AML-193 (cell line): ENCODE measurements at places on chromosomes 2 and 18.

DNA sequence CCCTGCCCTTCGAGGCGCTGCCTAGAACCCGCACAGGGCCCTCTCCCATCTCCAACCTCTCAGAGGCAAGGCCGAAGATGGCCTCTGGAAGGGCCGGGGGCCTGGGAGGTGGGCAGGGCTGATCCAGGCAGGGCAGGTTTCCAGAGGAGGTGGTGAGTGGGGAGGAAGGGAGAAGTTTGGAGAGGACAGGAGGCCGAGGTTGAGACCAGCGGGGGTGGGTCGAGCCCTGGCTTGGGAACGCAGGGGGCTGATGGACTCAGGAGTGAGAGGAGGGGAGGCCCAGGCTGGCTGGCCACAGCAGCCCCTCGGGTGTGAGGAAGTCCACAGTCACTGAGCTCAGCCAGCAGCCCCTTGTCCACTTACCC lies 10.5 kb downstream of the CAPN10 start:
- DNase-seq: no peak

GRCh38 chr2:223227338-223227737 lies 175.3 kb downstream of the KCNE4 start:
- no peak for DNase-seq

DNA sequence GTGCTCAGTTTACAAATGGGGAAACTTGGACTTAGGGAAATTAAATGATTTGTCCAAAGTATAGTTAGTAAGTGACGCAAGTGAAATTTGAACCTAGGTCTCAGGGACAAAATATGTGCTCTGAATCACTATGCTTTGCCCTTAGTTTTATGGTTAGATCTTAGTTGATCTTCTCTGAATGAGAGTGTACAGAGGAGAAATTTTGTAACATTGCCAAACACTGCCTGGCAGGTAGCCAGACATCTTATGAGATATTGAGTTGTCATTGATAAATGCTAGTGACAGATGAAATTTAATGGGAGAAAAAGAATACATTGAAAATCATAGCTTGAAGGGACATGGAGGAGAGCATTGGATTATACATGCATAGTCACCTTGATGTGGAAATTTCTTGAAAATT lies 91.4 kb downstream of the GALNT1 start:
- DNase-seq: no peak

DNA sequence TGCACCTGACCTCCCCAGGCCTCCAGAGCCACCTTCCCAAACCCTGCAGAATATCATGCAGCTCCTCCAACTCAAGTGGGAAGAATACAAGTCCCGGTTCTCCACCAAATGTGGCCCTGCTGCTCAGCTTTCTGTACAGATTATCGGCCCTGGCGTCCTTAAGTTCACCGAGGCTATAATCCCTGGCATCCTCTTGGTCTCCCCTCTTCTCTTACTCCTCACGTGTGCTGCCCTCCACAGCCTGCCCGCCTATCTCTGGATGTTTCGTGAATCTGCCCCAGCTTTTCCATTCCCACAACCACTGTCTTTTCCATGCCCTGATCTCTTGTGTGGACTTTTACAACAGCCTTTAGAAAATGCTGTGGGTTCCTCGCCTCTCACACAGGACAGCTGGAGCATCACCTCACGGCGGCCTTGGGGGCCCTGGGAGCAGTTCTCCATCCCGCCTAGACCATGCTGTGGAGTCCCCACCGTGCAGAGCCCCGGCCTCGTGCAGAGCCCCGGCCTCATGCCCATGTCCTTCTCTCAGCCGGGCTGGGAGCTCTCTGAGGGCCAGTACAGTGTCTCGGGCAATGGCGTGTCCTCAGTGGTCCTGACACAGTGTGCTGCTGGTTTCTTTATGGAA lies 170.3 kb upstream of the PXDN start:
- no peak for DNase-seq

DNA sequence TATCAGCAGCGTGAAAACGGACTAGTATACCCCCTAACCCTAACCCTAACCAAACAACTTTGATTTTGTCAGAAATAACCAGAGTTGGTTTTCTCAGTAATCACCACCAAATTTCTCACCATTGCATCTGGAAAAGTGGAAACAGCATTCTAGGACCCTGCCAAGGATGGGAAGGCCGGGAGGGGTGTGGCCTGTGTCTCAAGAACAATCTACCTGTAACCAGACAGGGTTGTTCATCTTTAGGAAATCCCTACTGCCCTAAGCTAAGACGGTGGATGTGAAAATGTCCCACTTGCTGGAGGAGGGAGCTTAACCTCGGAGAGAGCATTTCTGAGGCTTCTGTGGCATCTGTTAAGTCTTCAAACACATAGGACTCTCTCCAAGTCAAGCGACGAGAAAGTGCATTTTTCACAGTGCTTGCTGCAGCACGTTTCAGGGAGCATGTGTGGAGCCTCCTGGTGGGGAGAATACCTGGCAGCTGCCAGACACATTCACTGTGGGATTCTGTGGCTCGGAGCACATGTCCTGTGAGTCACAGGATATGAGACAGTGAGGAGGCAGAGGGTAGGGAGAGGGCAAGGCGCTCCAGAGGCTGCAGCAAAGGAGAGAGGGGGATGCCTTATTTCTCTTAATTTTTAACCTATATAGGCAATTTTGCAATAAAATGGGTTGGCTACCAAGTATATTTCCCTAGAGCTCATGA lies 207.5 kb downstream of the SPP2 start:
- no peak for DNase-seq

DNA sequence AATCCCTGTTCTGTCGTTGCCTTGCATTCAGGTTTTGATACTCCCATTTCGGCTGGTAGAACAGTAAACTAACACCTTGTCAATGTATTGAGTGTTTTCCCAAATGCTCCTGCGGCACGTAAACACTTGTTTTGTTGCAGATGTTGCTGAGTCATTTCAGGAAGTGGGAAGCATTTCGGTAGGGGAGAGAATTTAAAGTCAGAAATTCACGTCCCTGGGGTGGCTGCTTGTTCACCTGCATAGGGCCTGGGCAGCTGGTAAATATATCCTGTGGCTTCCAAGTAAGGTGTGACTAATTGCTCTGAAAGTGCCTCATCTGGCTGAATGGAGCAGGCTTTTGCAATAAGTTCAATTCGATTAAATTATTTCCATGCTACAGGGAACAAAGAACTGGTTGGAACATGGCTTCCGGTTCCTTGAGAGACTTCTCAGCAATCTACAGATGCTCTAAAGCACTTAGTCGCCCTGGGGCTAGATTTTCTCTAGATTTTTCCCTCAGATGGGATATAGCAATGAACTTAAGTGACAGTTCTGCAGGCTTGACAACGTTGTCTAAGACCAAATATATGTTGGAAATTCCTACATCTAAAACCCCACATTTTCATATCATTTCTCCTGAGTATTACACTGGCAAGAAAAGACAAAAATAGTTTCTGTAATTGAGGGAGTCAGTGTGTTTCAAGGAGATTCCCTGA lies 5.2 kb downstream of the GALR1 start:
- DNase-seq: no peak

DNA sequence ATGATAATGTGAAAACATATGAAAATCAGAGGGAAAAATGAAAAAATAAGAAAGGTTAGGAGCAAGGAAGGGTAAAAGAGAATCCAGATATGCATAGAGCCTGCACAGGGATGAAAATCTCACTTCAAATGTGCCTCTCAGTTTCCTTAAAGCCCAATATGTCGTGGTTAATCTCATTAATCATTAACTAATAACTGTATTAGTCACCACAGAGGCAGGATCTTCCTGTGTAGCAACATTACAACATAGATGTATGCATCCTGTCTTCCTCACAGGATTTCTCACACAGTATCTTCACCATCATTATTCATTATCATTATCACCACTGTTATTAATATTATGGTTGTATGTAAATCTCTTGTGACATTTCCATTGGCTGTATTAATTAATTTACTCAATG lies 361.2 kb upstream of the SOX11 start:
- DNase-seq: no peak

DNA sequence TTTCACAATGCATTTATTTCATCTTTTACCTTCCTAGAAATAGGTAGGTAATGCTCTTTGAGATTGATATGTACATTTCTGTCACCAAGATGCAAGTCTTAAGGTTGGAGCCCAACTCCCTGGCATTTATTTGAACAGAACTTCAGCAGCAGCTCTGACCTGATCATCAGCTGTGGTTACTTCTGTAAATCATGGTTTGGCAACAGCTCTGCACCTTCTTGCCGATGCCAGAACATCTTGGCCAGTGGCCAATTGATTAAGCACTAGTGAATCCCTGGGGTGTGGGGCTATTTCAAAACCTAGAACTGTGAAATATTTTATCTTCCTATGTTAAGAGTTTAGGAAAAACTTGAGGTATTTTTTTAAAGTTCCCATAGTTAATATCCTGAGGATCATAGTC lies 124.8 kb upstream of the NYAP2 start:
- no peak for DNase-seq

DNA sequence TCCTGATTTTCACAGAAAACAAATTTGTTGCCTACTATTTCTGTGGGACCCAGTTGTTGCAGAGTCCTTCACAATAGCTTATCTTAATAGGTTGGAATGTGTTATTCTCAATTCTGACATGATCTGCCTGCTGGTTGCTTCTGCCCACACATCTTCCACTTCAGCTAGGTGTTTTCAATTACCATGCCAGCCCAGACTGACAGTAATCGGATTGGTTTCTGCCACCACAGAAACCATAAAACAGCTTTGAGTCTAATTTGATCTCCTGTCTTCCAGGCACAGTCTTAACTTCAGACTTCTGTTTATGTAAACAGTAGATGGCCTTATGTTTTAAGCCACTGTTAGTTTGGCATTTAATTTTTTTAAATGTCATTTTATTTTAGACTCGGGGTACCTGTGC lies 248.2 kb upstream of the RBMS1 start:
- no peak for DNase-seq

DNA sequence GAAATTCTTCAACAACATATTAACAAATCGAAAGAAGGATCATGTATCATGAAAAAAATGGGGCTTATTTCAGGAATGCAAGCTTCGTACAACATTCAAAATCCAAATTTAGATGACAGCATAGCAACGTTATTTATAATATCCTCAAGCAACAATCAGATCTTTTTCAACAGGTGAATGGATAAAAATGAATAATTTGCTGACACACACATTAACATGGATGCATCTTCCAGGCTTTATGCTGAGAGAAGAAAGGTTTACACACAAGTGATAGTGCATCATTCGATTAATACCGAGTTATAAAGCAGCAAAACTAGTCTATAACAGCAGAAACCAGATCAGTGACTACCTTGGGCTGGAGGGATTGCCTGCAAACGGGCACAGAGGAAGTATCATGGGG lies 209.5 kb upstream of the TPO start:
- no peak for DNase-seq

- no peak for DNase-seq
Observed at GRCh38 chr2:96950381-96951124, 35.8 kb downstream of the FAM178B start.

GRCh38 chr2:160377204-160377995 lies 116.2 kb downstream of the RBMS1 start:
- DNase-seq: no peak

DNA sequence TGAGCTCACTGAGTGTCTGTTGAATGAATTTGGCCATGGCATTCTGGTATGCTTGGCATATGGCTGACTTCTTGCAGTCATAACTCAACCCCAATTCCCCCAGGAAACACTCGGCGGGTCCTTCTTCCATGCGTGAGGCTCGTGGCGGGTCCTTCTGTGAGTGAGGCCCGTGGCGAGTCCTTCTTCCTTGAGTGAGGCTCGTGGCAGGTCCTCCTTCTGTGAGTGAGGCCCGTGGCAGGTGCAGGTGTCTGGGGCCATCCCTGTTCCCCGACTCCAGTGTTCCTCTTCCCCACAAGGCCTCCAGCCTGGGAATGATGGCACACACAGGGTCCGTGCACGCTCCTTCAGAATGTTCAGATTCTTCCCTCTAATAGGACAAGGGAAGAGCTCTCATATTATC lies 169.0 kb downstream of the EIPR1 start:
- DNase-seq: no peak

DNA sequence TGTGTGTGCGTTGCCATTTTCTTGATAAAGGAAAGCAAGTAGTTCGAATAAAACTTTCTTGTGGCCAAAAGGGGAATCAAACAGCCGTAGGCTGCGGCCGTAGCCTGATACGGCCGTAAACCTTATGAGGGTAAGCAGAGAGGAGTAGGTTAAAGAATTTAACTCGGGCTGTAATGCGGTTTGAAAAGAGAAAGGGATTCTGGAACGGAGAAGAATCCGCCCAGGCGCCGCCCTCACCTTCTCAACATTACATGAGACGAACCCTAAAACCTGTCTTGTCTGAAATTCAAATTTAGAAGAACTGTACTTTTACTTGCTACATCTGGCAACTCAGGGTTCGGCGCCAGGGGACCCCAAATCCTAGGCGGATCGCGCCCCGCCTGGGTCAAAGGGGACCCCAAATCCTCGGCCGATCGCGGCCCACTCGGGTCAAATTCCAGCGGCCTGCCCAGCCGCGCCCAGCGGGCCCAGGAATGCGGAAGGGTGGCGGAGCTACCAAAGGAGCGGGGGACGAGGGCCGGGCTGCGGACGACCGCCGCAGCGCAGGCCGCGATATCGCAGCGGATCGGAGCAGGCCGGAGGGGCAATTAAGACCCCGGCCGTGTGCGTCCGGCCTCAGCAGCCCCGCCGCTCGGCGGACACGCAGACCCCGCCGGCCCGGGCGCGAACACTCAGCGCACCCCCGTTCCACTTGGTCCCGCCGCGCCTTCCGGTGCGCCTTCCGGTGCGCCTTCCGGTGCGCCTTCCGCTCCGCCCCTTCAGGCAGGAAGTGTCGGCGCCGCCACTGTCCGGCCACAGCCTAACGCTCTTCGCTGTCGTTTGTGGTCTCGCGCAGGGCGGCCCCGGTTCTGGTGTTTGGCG lies at the start of gene MYL12B:
TSS of gene MYL12B (plus strand) at position 761 of the 861 bp plus-strand sequence. CDS start 10,766 bp downstream, outside the sequence.
- DNase-seq: peak; percentile 64

DNA sequence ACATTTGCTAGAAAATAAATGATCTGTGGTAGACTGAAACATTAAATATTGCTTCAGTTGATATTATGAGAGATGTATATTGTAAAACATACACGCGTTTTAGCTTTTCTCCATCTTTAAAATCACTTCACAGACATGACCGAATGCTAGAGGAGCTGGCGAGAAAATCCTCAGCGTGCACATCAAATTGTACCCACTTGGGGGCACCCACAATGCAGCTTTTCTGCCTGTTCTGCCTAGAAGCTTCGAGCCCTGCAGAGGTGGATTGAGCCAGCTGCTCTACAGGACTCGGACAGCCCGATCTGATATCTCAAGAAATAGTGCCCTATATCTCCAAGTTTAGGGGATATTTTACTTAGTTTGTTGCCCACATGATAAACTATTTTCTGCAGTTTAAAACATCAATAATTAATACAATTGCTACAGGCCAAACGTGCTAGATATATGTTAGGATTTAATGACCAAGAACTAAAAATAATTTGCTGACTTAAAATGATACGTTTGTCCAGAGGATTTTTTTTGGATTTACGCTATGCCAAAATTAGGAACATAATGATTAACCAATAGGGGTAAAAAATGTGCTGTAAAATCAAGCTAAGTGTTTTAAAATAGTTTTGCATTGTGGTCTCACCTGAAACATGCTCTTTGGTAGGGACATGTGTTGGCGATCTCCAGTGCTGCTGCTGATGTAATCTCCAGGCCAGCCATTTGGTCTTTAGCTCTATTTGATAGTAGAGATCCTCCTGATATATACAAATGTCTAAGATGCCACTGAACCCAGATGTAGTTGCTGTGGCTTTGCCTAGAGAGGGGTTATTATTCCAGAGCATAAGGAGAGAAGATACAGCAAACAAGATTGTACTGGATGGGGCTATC lies 22.3 kb upstream of the ATP5MC3 start:
- DNase-seq: peak; percentile 50
